T-helper 2 cell treated with Interferon-gamma antibody and Interleukin-4, amounts not matched to agents 5 μg/mL and 100 μg/mL, for 36 hours (primary cell): ENCODE measurements at places on chromosomes 12 and 14.
A peak's percentile ranks its signal among the peaks of the same experiment; 100 is the strongest.

GRCh38 chr14:23929136-23929535 is 24.4 kb upstream of the DHRS4 start:
- no peaks in the 10 kb centered on the region for H3K4me1 ChIP-seq
- no peaks in the 10 kb centered on the region for H3K36me3 ChIP-seq
- H3K27me3 ChIP-seq: peaks cover 4% of the 10 kb centered on the region
- H3K4me3 ChIP-seq: no peak overlapping the region
- no peak overlapping the region for H3K27ac ChIP-seq
- no peak for DNase-seq

GRCh38 chr12:88418856-88419497 is 161.3 kb downstream of the KITLG start:
- H3K36me3 ChIP-seq: no peaks in the 10 kb centered on the region
- H3K27me3 ChIP-seq: no peaks in the 10 kb centered on the region
- H3K27ac ChIP-seq: no peak overlapping the region
- DNase-seq: no peak
- no peak overlapping the region for H3K4me3 ChIP-seq
- peaks cover 1% of the 10 kb centered on the region for H3K4me1 ChIP-seq

DNA sequence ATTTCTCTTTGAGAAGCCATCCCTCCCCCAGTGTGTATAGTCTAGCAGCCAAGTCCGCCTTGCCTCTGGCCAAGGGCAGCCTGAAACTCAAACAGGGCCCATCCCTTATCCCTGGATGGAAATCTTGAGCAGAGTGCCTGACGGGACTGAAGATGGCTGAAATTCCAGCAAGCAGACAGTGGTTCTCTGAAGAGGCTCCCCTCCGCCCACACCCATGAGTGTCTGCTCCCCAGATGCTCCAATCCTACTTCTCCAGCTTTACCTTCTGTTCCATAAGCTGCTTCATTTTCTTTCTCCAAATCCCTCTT is 396.2 kb downstream of the NUAK1 start:
- H3K4me3 ChIP-seq: no peak overlapping the region
- DNase-seq: no peak
- H3K27ac ChIP-seq: no peak overlapping the region
- no peaks in the 10 kb centered on the region for H3K27me3 ChIP-seq
- no peaks in the 10 kb centered on the region for H3K36me3 ChIP-seq
- no peaks in the 10 kb centered on the region for H3K4me1 ChIP-seq

DNA sequence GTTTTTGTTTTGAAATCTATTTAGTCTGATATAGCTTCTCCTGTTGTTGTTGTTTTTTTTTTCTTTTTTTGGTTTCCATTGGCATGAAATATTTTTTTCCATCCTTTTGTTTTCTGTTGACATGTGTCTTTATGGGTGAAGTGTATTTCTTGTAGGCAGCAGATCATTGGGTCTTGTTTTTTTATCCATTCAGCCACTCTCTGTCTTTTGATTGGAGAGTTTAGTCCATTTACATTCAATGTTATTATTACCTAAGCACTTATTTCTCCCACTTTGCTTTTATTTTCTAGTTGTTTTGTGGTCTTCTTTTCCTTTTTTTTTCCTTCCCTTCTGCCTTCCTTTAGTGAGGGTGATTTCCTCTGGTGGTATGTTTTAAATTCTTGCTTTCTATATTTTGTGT is 193.6 kb upstream of the TMEM260 start:
- H3K4me1 ChIP-seq: no peaks in the 10 kb centered on the region
- no peak overlapping the region for H3K4me3 ChIP-seq
- H3K36me3 ChIP-seq: no peaks in the 10 kb centered on the region
- DNase-seq: no peak
- no peak overlapping the region for H3K27ac ChIP-seq

DNA sequence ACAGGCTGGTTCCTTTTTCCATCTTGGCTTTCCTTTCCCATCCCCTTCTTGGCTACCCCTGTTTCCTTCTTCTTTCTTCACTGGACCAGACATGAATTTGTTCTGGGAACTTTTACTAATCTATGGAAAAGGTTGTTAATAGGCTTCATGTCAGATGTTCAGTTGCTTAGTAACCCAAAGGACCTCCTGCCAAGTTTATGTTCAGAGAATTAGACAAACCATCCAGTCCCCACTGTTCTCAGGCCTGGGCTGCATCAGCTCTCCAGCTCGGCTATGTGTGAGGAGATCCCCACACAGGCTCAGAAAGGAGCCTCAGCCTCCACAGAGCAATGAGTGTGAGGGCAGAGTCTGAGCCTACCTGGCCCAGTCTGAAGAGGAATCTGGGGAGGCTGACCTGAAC is 78.0 kb downstream of the AKAP6 start:
- no peaks in the 10 kb centered on the region for H3K36me3 ChIP-seq
- H3K4me3 ChIP-seq: no peak overlapping the region
- no peak for DNase-seq
- H3K27ac ChIP-seq: no peak overlapping the region
- no peaks in the 10 kb centered on the region for H3K4me1 ChIP-seq

GRCh38 chr14:61257469-61258057 is 23.6 kb downstream of the TMEM30B start:
- H3K36me3 ChIP-seq: no peaks in the 10 kb centered on the region
- no peak overlapping the region for H3K4me3 ChIP-seq
- peaks cover 51% of the 10 kb centered on the region for H3K27me3 ChIP-seq
- peaks cover 1% of the 10 kb centered on the region for H3K4me1 ChIP-seq

- H3K4me1 ChIP-seq: no peaks in the 10 kb centered on the region
- no peak overlapping the region for H3K27ac ChIP-seq
- no peak overlapping the region for H3K4me3 ChIP-seq
- no peak for DNase-seq
- no peaks in the 10 kb centered on the region for H3K36me3 ChIP-seq
Measured at GRCh38 chr12:131176926-131177325, 223.2 kb downstream of the ADGRD1 start.

GRCh38 chr12:9925705-9926393 is 6.3 kb downstream of the CLEC2A start:
- H3K4me1 ChIP-seq: peaks cover 19% of the 10 kb centered on the region
- H3K4me3 ChIP-seq: peak overlapping the region; percentile 71
- DNase-seq: no peak
- H3K27me3 ChIP-seq: peaks cover 17% of the 10 kb centered on the region
- peaks cover 1% of the 10 kb centered on the region for H3K36me3 ChIP-seq
- H3K27ac ChIP-seq: no peak overlapping the region

- no peaks in the 10 kb centered on the region for H3K4me1 ChIP-seq
- no peak overlapping the region for H3K27ac ChIP-seq
- H3K36me3 ChIP-seq: no peaks in the 10 kb centered on the region
- peaks cover 26% of the 10 kb centered on the region for H3K27me3 ChIP-seq
Measured at GRCh38 chr12:76976777-76977382, 88.5 kb downstream of the E2F7 start.

- H3K27ac ChIP-seq: no peak overlapping the region
- no peaks in the 10 kb centered on the region for H3K36me3 ChIP-seq
- H3K4me3 ChIP-seq: no peak overlapping the region
- H3K4me1 ChIP-seq: no peaks in the 10 kb centered on the region
- DNase-seq: peak; percentile 35
Measured at GRCh38 chr12:45130881-45131281, 80.0 kb upstream of the DBX2 start.

DNA sequence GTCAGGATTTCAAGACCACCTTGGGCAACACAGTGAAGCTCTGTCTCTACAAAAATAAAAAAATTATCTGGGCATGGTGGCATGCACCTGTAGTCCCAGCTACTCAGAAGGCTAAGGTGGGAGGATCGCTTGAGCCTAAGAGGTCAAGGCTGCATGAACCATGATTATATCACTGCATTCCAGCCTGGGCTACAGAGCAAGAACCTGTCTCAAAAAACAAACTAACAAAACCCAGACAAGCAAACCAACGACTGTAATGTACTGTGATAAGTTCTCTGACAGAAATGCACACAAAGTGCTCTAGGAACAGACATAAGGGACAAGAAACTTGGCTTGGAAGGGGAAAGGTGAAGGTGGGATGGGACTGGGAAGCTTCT is 22.4 kb downstream of the ENTPD5 start:
- no peak for DNase-seq
- H3K4me1 ChIP-seq: no peaks in the 10 kb centered on the region
- H3K36me3 ChIP-seq: no peaks in the 10 kb centered on the region
- H3K4me3 ChIP-seq: no peak overlapping the region
- H3K27me3 ChIP-seq: no peaks in the 10 kb centered on the region

- H3K4me3 ChIP-seq: no peak overlapping the region
- no peak for DNase-seq
- no peaks in the 10 kb centered on the region for H3K4me1 ChIP-seq
- H3K36me3 ChIP-seq: no peaks in the 10 kb centered on the region
Measured at GRCh38 chr14:88698651-88699050, 94.1 kb downstream of the EML5 start.

DNA sequence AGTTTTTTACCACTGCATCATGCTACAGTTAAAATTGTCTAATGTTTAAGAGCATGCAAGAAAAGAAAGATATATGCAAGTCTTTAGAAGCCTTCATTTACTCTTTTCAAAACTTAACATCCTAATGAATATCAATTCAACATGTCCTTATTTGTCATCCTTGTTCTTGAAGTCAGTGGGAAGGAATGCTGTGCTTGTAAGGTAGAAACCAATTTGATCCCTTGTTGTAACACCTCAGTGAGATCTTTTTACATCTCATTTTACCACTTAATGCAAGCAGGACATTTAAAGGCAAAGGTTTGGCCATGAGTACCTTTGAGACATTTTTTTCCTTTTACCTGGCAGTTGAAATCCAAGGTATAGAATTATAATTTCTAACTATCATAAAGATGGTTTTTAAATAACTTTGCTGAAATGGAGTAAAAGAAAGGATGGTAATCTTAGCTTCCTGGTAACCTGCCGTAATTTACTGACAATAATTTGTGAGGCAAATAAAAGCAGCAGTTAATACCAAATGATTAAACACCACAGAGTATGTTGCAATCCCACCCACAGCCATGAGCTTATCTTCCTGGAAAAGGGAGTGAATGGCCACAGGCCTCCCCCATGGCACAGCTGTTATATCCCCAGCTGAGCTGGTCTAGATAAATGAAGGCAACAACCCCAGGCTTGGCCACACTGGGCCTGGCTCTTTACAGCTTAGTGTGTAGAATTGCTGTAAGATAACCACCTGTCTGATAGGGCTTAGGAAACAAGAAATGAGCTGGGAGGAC is 33.2 kb upstream of the STRN3 start:
- peaks cover 3% of the 10 kb centered on the region for H3K4me1 ChIP-seq
- H3K36me3 ChIP-seq: no peaks in the 10 kb centered on the region
- H3K27me3 ChIP-seq: no peaks in the 10 kb centered on the region

GRCh38 chr12:16136219-16136988 is 141.1 kb downstream of the SLC15A5 start:
- no peaks in the 10 kb centered on the region for H3K4me1 ChIP-seq
- DNase-seq: no peak
- H3K27me3 ChIP-seq: no peaks in the 10 kb centered on the region

DNA sequence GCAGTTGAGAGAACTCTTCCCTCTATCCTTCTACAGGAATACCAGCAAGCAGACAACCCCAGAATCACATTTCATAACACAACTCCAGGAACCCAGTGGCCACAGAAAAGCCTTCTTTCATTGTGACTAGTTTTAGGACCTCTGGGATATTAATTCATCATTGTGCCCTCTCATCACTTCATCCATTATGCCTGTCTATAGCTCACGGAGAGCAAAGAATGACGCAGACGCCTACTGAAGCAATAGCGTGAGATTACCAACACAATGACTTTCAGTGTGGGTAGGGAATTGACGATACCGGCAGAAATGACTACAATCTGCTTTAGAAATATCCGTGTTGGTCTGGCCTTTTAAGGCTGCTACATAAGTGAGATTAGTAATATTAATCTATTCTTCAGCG is 158.1 kb upstream of the FOXG1 start:
- no peak overlapping the region for H3K27ac ChIP-seq
- no peaks in the 10 kb centered on the region for H3K4me1 ChIP-seq
- H3K36me3 ChIP-seq: no peaks in the 10 kb centered on the region
- DNase-seq: no peak

DNA sequence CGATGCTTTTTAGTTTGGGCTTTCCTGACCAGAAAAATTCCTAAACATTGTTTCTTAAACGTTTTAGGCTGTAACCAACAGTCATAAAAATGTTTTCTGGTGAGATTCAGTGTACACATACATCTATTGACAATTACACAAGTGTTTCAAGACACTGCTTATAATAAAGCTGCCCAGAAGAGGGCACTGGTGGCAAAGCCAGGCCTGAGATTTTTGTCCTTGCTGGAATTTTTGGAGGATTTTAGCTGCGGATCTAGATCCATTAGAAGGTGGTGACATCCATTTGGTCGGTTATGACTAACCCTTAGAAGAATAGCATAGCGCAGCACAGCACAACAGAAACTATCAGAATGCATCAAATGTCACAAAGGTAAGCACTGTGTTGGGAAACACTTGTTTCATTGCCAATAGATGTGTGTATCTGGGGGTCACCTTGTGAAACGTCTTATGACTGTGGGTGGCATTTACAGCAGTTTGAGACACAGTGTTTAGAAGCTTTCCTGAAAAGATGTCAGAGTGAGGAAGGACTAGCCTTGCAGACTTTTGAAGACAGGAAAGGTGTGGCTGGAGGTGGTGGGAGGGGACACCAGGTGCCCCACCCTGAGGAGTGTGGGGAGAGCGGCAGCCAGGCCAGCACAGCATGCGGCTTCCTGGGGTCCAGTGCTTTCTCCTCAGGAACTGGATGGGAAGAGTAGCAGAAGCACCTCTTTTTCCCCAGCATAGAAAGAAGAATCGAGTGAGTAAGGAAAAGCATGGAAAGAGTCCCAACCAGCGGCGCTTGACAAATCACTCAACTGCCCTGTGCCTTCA is 54.7 kb upstream of the FKBP4 start:
- no peaks in the 10 kb centered on the region for H3K36me3 ChIP-seq
- no peak overlapping the region for H3K4me3 ChIP-seq
- H3K4me1 ChIP-seq: no peaks in the 10 kb centered on the region
- H3K27ac ChIP-seq: no peak overlapping the region

DNA sequence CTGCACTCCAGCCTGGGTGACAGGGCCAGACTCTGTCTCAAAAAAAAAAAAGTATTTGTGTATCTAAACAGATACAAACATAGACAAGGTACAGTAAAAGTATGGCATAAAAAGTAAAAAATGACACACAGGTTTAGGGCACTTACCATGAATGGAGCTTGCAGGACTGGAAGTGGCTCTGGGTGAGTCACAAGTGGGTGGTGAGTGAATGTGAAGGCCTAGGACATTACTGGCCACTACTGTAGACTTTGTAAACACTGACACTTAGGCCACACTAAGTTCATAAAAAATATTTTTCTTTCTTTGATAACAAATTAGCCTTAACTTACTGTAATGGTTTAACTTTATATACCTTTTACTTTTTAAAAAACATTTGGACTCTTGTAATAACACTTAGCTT is 38.0 kb upstream of the EIF5 start:
- DNase-seq: no peak
- no peaks in the 10 kb centered on the region for H3K4me1 ChIP-seq
- no peak overlapping the region for H3K4me3 ChIP-seq
- no peak overlapping the region for H3K27ac ChIP-seq

- H3K4me3 ChIP-seq: no peak overlapping the region
- peaks cover 33% of the 10 kb centered on the region for H3K36me3 ChIP-seq
- no peaks in the 10 kb centered on the region for H3K27me3 ChIP-seq
- no peak overlapping the region for H3K27ac ChIP-seq
- no peak for DNase-seq
Measured at GRCh38 chr12:112239020-112239419, 113.7 kb downstream of the TRAFD1 start.
